Activated CD4-positive, CD25-positive, alpha-beta regulatory T cell (primary cell): ENCODE measurements at places on chromosomes 4 and X.

GRCh38 chr4:26022346-26023202, 108.6 kb downstream of the SMIM20 start:
- DNase-seq = no peak

DNA sequence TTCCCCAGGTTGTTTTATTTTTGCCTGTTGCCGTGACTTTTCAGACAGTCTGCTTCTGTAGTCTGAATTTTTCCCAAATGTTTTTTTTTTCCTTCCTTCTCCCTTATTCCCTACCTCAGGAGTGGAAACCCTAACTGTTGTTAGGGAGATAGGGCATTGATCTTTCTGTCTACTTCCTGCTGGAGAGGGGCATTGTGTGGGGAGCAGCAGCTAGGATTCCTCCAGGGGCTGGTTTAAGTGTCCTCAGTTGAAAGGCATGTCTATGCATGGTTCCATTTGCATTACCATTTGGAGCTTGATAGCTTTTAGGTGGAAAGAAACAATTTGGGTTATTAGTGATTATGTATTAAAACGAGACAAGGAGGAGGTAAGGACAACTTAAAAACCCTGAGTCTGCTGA, 383.9 kb downstream of the DCAF12L2 start:
- no peak for DNase-seq

DNA sequence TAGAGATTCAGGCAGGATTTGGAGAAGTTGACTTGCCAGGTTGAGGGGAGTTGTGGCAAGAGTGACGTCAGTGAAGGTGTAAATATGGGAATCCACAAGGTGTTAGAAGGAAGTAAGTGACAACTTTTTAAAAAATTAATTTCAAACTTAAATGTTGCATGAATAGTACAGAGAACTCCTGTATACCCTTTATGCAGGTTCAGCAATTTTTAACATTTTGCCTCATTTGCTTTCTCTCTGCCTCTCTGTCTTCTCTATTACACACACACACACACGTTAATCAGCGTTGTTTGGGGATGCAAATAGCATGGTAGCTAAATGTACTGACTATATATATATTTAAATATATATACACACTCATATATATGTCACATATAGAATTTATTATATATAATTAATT, 273.7 kb downstream of the SMARCA1 start:
- DNase-seq = no peak

GRCh38 chr4:153216546-153216945, 12.3 kb downstream of the TRIM2 start:
- no peak for DNase-seq

GRCh38 chr4:2820216-2820982, 23.2 kb upstream of the ADD1 start:
- DNase-seq = no peak

GRCh38 chrX:150182161-150182560, 181.0 kb upstream of the MAMLD1 start:
- no peak for DNase-seq

GRCh38 chr4:38144031-38144430, 183.8 kb downstream of the PTTG2 start:
- no peak for DNase-seq

- DNase-seq = no peak
These were observed 792.3 kb upstream of the PCDH7 start for GRCh38 chr4:29927895-29928294.

- no peak for DNase-seq
These were observed 72.6 kb downstream of the METTL14 start for GRCh38 chr4:118757761-118758251.

GRCh38 chrX:66632981-66633380, 5.9 kb downstream of the EDA2R start:
- no peak for DNase-seq

DNA sequence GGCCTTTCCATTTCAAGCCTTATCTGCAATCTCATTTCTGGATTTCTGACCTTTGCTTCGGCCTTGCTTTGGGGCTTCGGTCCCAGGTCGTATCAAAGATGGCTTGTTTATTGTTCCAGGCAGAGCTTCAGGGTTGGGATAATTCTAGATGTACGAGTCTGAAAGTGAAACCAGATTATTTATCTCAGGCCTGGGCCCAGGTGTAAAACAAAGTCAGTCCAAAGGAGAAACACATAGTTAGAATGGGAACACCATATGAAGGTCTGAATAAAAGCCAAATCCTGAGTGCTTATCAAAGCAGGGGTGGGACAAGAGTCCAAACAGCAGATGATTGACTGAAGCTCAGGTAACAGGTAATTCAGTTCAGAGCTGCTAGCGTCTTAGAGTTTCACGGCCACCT, 17.1 kb downstream of the PRIMPOL start:
- no peak for DNase-seq

GRCh38 chr4:132669786-132670185, 479.3 kb upstream of the PCDH10 start:
- no peak for DNase-seq

GRCh38 chr4:26174027-26174426, 146.8 kb upstream of the RBPJ start:
- no peak for DNase-seq

GRCh38 chrX:40175511-40176350, 78.0 kb upstream of the BCOR start:
- DNase-seq = peak; percentile 38

- DNase-seq = no peak
These were observed 103.8 kb downstream of the SHOX start for GRCh38 chrX:734362-734761.
